ENCODE measurements at places on chromosomes 2 and 18.

- DNase-seq = peak; percentile 66
Measured at GRCh38 chr2:109260886-109261700, 132.1 kb downstream of the SH3RF3 start.

- no peak for DNase-seq
Measured at GRCh38 chr2:102632380-102633175, 13.2 kb downstream of the SLC9A2 start.

- no peak for DNase-seq
Measured at GRCh38 chr18:9008709-9009635, 93.5 kb upstream of the NDUFV2 start.

GRCh38 chr2:9879455-9880194, 36.4 kb downstream of the TAF1B start:
- no peak for DNase-seq

- DNase-seq = no peak
Measured at GRCh38 chr2:12298352-12298751, 418.4 kb upstream of the TRIB2 start.

GRCh38 chr18:79763407-79763806, 34.3 kb upstream of the KCNG2 start:
- no peak for DNase-seq

- DNase-seq = no peak
Measured at GRCh38 chr2:145543155-145543554, 1023.2 kb upstream of the ZEB2 start.

DNA sequence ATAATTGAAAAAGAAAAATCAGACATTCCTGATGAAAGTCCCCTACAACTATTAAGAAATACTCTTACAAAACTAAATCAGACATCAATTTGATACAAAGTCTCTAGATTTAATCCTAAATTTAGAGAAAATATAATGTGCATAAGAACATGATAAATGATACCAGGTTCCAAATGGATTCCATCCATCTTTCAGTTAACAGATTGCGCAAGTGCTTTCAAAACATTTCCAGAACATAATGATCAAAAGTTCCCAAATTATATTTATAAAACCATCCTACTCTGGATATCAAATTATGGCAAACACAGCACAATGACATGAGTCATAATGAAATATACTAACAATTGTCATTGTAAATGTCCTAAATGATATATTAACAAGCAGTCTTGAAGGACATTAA, 151.0 kb upstream of the GYPC start:
- DNase-seq = no peak

Data from NCI-H1092 treated with DMSO at 0.1 percent for 48 hours (cell line).